AG04449 (cell line): ENCODE measurements at places on chromosomes 2 and 18.
A peak's percentile ranks its signal among the peaks of the same experiment; 100 is the strongest.

DNA sequence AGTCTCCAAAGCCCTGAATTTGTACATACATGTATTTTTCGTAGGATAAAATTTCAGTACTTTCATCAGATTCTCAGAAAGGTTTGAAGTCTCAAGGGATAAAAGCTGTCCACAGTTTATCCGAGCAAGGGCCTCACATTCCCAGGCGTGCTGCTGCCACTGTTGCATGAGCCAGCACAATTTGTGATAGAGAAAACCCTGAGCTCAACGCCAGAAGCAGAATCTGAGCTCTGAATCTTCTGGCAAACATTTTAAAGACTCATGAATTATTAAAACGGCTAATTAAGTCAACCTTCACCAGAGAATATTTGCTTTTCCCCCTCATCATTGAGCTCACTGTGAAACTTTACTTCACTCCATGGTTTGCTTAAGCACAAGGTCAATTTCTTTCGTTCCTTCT lies 38.5 kb upstream of the STPG4 start:
- no peak for DNase-seq

- DNase-seq = no peak
Observed at GRCh38 chr2:182359990-182360662, 66.7 kb downstream of the PDE1A start.

- no peak for DNase-seq
Observed at GRCh38 chr18:22613058-22613690, 195.5 kb upstream of the CTAGE1 start.

GRCh38 chr18:2188258-2188657 lies 383.0 kb downstream of the METTL4 start:
- DNase-seq = no peak

GRCh38 chr2:42359965-42360483 lies 993 bp downstream of the COX7A2L start:
- DNase-seq = no peak

GRCh38 chr2:20615466-20616241 lies 35.2 kb downstream of the HS1BP3 start:
- no peak for DNase-seq

- DNase-seq = no peak
Observed at GRCh38 chr18:22546905-22547570, 129.3 kb upstream of the CTAGE1 start.

- DNase-seq = no peak
Observed at GRCh38 chr2:139457873-139458272, 677.7 kb upstream of the NXPH2 start.

GRCh38 chr2:64792995-64793639 lies 139.4 kb upstream of the SERTAD2 start:
- DNase-seq = no peak

- no peak for DNase-seq
Observed at GRCh38 chr2:20976527-20976926, 67.3 kb downstream of the APOB start.

- DNase-seq = no peak
Observed at GRCh38 chr2:193583638-193584400, 1389.1 kb upstream of the TMEFF2 start.

DNA sequence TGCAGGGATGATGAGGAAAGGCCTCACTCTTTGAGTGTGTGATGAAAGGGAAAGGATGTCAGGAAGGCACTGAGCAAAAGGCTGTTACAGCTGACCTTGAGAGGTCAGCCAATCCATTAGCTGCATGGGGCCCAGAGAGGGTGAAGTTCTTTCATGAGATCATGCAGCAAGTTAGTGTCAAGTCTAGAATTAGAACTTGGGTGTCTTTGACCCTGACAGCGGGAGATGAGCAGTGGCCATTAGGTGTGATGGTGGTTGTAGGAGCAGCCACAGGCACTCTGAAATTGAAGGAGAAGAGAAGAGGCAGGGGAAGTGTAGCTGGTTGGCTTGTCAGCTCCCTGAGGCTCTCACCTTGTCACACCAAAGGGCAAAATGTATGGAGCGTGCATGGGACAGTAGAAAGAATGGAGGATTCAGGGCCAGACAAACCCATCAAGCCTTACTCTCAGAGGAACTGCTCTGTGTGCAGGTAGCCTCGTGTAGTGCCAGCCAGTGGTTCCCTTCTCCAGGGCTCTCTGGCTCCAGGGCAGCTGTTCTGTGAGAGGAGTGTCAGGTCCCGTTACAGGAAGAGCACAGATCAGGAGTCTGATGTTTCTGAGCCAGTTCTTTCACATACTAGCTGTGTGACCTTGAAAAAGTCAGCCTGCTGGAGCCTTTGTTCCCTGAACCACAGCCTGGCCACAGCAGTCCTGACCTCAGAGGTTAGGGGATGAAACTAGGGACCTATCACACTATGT lies 35.9 kb downstream of the MAP4K4 start:
- no peak for DNase-seq

DNA sequence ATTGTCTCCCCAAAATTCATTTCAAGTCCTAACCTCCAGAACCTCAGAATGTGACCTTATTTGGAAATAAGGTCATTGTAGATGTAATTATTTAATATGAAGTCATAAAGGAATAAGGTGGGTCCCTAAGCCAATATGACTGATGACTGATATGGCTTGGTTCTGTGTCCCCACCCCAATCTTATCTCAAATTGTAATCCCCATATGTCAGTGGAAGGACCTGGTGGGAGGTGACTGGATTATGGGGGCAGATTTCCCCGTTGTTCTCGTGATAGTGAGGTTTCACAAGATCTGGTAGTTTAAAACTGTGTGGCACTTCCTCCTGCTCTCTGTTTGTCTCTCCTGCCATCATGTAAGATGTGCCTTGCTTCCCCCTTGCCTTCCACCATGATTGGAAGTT lies 43.0 kb upstream of the BCL11A start:
- no peak for DNase-seq

DNA sequence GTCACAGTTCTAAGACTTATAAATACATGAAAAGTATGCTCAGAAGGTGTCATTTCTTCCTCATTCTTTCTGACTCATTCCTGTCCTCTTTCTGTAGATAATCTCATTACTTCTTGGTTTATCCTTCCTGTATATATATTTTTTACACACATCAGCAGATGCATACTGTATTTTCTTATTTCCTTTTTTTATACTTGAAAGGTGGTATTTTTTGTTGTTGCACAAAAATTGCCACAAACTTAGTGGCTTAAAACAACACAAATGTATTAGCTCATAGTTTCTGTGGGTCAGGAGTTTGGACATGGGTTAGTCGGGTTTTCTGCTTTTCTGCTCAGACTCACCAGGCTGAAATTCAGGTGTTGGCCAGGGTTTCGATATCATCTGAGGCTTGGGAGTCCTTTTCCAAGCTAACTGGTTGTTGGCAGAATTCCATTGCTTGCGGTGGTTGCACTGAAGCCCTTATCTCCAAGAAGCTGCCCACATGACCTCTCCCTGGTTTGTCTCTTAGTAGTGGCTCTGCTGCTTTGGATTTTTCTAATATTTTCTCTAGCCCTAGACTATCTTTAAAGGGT lies 162.6 kb downstream of the FMNL2 start:
- no peak for DNase-seq

GRCh38 chr18:38909972-38910371 lies 1344.4 kb upstream of the CELF4 start:
- no peak for DNase-seq

DNA sequence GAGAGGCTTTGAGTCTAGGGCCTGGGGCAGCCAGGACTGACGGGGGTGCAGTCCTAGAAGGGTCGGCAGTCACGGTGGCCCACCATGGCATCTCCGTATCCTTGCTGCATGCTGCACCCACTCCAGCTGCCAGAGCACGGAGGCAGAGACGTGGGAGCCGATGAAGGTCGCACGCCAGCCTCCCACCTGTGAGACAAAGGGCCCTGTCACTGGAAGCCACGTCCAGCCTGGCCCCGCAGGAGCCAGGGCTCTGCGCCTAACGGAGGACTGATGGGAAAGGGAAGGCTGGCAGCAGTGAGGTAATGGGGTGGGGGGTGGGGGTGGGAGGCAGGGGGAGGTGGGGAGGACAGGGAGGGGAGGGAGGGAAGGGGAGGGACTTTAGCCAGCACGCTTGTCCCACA lies 21.9 kb downstream of the ITM2C start:
- no peak for DNase-seq

DNA sequence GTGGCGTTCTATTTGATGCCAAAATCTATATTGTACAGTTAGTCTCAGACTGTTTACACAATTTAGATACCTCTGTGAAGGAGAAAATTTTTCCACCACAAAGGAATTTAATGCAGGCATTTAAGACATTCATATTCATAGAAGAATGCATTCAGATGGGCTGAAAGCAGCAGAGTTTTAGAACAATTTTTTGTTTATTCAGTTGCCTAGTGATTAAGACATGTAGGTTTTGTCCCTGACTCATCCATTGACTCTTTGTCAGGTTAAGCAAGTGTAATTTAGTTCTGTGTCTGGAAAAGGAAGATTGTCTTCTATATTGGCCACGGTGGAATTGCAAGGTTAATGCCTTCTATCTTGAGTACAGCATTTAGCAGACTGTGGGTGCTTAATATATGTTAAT lies 515.0 kb downstream of the PARD3B start:
- peak; percentile 78 for DNase-seq

GRCh38 chr2:25409468-25409867 lies 67.7 kb upstream of the DNMT3A start:
- DNase-seq = no peak

DNA sequence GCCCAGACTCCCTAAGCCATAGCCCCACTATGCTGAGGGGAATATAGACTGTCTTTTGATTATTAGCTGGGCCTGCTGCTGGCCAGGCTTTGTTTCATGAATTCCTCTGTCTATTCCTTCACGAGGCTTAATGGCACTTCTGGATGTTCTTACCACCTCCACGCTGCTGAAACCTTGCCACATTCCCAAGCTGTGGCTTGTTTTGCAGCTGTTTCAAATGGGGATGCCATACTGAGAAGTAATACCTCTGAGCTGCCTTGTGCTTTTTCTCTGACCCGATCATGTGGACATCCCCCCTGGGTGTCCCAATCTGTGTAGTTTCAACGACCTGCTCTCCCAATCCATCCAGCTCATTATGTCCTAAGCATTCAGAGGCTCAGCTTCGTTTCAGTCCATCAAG lies 114.1 kb downstream of the ICOS start:
- no peak for DNase-seq

DNA sequence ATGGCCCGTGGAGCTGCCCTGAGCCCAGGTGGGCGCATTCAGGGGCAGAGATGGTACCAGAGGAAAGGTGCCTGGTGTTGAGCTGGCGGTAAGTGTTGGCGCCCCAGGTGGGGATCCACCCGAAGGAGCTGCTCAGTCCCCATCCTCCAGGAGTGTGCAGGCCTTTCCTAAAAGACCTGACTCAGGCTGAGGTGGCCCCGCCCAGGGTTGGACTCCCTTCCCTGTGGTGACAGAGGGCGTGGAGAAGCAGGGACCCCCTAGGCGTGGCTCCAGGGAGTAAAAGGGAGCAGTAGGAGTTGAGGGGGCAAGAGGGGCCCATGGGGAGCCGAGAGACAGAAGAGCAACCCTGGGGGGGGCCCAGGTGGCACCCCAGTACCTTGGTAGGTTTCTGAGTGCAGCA lies 2.4 kb downstream of the OXER1 start:
- no peak for DNase-seq

GRCh38 chr2:171348056-171348455 lies 85.7 kb downstream of the METTL8 start:
- DNase-seq = no peak
